ENCODE measurements at places on chromosomes 4 and X.

- DNase-seq: no peak
Measured at GRCh38 chrX:149506349-149506748, 1.2 kb upstream of the IDS start.

DNA sequence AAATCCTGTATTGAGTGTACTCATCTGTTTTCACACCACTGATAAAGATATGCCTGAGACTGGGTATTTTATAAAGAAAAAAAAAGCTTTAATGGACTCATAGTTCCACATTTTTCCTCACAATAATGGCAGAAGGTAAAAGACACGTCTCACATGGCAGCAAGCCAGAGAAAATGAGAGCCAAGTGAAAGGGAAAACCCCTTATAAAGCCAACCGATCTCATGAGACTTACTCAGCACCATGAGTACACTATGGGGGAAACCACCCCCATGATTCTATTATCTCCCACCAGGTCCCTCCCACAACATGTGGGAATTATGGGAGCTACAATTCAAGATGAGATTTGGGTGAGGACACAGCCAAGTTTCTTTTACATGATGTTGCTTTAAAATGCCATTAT, 171.9 kb downstream of the GALNTL6 start:
- DNase-seq: no peak

DNA sequence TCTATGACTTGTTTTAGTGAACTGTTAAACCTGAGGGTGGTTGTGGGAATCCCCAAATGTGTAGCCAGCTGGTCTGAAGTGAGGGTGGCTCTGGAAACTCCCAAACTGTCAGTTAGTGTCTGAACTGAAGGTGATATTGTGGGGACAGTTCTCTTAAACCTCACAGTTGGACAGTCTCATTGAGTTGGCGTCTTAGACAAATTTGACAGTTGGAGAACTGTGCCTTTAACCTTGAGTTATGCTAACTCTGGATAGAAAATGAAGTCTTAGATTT, 20.7 kb upstream of the CTSO start:
- peak; percentile 14 for DNase-seq

- DNase-seq: no peak
Measured at GRCh38 chr4:116346750-116347149, 738.6 kb downstream of the TRAM1L1 start.

GRCh38 chr4:16192631-16193518, 33.4 kb downstream of the TAPT1 start:
- DNase-seq: no peak

DNA sequence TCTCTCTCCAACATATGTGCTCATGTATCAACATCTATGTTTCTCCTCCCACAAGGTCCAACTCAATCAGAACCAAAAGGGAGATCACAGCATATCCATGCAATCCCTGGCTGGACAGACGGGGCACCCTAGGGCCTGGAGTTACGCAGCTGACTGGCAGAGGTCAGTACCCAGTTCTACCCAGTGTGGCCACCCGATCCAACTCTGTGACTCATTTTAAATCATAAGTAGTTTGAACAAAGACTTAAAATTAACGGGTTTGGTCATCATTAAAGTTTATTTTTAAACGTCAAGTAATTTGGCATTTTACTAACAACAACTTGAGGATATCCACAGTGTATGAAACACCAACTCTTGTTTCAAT, 59.5 kb downstream of the APBB2 start:
- no peak for DNase-seq

- peak; percentile 61 for DNase-seq
Measured at GRCh38 chr4:56434599-56435139, 746 bp downstream of the PPAT start.

DNA sequence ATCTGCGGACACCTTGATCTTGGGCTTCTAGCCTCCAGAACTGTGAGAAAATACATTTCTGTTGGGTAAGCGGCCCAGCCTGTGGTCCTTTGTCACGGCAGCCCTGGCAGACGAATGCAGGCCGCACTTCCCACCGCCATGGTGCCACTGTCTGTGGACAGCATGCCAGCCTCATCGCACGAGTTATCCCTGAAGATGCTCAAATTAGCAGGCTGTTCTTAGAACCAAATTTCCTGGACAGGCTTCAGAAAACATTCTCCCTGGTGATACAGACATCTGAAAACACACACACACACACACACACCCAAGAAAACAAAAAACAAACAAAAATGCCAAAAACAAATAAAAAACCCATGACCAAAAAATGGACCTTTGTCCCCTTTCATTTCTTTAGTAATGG, 343.5 kb upstream of the GATB start:
- no peak for DNase-seq

- DNase-seq: no peak
Measured at GRCh38 chr4:54784161-54784671, 126.5 kb downstream of the KIT start.

- no peak for DNase-seq
Measured at GRCh38 chr4:170854097-170854496, 764.3 kb upstream of the AADAT start.

GRCh38 chrX:28998609-28999135, 411.4 kb downstream of the IL1RAPL1 start:
- no peak for DNase-seq

DNA sequence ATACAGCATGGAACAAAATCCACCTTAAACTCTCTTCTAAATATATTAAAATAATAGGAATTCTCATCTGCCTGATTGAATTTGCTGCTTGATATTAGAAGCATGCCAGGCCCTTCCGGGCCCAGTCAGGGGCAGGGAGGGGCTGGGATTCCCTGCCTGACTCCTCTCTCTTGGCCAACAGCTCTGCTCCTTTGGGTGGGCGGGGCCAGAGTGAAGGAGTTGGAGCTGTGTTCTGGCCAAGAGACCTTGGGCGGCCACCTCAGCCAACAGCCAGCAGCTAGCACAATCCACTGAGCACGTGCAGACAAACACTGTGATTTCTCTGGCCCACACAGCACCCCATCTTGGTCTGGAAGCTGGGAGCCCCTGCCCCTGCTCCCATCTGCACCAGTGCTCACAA, 140.3 kb downstream of the PJA1 start:
- DNase-seq: no peak

DNA sequence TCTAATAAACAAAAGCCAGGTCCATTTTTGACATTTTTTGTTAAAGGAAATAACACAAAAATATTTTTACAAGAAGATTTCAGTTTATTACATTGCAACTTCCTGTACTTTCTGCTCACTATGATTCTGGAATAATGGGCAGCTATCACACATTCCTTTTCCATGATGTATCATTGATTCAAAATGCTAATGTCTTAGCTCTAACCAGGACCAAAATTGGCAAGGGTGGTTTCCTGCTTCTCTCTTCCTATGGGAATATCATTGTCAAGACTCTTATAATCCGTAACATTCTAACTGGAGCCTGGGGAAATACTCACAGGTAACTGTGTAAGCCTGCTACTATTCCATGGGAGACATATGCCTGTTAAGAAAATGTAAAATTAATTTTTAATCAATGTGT, 218.6 kb downstream of the DCAF12L2 start:
- DNase-seq: no peak

DNA sequence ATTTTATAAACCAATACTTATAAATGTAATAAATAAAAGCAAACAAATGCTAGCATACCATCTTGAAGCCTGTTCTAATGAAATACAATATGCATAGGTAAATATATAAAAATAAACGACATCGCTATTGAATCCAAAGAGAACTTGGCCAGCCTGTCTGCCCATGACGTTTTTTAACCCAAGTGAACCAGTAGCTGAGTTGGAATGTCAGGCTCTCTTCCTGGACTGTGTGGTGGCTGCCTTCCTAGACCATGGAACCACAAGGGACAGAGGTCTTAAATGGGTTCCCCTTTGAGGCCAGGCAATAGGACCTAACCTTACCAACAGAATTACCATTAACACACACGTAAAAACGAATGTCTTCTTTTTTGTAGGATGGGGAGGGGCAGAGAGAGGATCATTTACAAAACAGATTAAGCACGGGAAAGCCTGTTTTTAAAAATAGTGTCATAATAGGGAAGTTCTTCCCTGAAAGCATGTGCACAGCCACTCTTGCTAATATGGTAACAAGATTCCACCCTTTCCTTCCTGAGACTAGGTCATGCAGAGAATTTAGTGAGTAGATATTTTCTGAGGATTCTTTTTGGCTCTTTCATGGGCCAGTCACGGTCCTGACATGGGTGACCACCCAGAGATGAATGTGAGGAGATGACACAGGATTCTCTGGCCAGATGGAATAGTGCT, 69.4 kb upstream of the ACSL1 start:
- DNase-seq: no peak

GRCh38 chr4:130257271-130257670, 1161.3 kb downstream of the C4orf33 start:
- DNase-seq: no peak

DNA sequence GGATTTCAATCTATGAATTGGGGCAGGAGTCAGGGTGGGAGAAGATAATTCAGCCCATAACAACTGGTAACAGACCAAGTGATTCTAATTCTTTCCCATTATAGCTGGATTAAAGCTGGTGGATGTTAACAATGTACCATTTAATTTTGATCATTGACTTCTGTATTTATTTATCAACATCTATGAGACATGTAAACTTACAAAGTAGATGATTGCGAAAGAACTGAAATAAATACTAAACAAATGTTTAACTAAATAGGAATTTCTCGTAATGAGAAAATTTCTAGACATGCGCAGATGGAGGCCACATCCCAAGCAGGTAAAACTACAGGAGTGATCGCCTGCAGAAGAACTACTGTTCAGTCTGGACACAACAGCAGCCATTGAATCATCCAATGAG, 107.1 kb downstream of the NR3C2 start:
- DNase-seq: no peak

DNA sequence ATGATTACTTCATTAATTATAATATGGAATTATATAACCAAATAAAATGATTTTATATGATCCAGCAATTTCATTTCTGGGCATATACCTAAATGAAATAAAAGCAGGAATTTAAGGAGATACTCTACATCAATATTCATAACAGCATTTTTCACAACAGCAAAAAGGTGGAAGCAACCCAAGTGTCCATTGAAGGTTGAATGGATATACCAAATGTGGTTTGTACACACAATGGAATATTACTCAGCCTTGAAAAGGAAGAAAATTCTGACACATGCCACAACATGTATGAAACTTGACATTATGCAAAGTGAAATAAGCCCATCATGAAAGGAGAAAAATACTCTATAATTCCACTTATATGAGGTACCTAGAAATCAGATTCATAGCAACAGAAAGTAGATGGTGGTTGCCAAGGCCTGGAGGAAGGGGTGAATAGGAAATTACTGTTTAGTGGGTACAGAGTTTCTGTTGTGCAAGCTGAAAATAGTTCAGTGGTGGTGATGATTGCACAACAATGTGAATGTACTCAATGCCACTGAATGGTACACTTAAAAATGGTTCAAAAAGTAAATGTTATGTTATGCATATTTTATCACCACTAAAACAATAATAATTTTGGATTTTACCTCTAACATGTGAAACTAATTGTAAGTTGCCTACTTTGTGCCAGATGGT, 471.5 kb downstream of the SPRY1 start:
- no peak for DNase-seq

DNA sequence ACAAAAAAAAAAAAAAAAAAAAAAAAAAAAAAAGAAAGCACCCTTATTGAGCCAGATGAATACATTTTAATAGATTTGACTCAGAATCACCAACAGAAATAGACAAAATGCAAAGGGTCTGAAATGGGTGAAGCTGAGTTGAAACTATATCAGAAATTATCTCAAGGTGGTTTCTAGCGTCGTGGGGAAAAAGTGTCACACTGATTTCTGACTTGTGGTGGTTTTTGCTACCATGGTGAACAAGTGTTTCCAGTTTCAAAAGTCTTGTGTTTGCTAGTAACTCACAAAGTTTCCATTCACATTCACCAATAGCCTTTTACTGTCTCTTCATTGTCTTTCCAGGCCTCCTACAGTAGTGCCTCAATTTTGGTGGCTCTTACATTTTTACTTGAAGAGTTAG, 135.5 kb downstream of the ARHGAP24 start:
- peak; percentile 4 for DNase-seq

- DNase-seq: no peak
Measured at GRCh38 chr4:167897116-167897515, 195.2 kb upstream of the ANXA10 start.

- no peak for DNase-seq
Measured at GRCh38 chr4:69583543-69583942, 55.9 kb downstream of the UGT2A2 start.

- DNase-seq: peak; percentile 71
Measured at GRCh38 chr4:76738086-76738931, 159.6 kb downstream of the SOWAHB start.

DNA sequence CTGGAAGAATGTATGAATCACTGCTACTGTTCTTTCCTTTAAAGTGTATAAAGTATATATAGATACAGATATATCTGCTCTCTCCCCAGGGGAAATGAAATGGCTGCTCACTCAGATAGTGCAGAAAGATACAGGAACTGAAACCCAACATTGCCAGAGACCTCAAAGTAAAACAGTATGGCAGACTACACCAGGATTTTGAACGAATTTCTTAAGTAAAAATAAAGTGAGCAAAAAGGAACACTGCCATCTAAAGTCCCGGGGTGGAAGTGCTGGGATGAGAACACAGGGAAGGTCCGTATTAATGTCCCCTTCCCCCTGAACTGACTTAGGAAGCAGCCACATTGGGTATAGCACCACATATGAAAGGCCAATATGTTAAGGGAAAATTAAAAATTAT, 93.4 kb downstream of the TMA16 start:
- DNase-seq: no peak

- no peak for DNase-seq
Measured at GRCh38 chr4:125266901-125267604, 47.7 kb upstream of the FAT4 start.

DNA sequence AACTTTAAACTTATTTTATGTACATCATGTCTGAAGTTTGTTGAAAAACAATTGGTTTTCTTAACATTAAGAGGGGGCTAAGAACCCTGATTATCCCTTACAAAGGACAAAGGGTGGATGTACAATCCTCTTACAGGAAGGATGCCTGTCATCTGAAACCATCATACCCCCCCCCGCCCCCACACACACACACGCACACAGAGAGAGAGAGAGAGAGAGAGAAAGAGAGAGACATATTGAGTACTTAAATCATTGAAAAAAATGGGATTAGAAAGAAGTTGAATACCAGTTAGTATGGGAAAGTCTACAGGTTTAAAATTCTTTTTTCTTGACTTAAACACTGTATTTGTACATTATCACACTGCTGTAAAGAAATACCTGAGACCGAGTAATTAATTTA, 10.9 kb upstream of the PGM2 start:
- DNase-seq: no peak

DNA sequence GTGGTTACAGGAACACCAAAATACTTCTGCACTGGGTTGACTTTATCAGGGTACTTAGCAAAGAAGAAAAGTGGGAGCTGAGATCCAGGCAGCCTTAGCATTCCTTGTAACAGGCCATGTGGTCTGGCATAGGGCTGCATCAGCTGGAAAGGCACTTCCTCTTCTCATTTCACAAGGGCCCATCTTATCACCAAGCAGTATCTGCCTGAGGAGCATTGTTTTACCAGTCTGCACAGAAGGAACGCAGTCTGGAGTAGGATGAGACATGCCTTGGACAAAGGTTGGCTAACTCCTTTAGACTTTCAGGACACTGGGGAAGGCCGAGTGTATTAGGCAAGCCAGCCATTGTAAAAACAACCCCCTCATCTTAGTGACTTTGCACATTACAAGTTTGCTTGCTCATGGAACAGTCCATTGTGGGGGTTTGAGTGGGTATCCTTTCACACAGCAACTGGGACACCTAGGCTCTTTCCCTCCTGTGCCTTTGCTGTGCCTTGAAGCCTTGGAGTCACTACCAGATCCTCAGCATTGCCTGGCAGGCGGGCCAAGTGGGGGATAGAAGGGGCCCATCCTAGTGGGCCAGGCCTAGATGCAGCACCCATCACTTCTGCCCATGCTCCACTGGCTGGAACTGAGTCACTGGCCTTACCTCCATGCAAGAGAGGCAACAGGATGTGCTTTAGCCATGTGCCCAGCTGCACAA, 4.6 kb downstream of the SUV39H1 start:
- no peak for DNase-seq
